ENCODE measurements at places on chromosomes 5 and 9.

- no peak for DNase-seq
Measured at GRCh38 chr9:95494416-95495371, 22.1 kb downstream of the PTCH1 start.

GRCh38 chr5:65961633-65962032 lies 35.3 kb downstream of the ERBIN start:
- DNase-seq = no peak

GRCh38 chr9:90446200-90446948 lies 196.2 kb downstream of the DIRAS2 start:
- no peak for DNase-seq

DNA sequence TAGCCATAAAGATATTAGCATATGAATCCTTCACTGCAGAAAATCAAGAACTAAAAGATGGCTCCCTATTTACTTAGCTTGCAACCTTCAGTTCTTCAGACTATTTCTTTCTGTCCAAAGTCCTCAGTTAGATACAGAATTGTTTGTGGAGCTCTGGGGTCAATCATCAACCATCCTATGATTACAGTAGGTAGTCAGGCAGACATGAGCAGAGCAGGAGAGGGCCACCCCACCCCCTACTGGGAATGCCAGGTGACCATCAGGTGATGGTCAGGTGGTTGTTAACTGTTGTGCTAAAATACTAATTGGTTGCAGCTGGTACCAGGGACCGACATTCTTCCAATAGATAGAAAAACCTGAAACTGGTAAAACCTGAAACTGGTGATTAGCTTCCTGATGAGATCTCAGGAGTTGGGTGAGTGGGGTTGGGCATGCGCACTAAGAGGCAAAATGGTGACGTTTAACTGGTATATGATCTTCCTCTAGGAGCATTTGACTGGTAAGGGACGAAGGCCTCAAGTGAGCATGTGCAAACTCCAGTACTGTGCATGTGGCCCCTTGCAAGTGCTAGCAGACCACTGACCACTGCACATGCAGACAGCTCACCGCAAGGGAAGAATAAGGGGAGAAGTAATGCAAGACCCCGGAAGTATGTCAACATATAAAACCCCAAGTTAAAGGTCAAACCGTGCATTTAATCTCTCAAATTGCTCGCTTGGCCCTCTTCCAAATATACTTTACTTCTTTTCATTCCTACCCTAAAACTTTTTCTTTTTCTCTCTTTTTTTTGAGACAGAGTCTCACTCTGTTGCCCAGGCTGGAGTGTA lies 13.6 kb downstream of the C9orf57 start:
- DNase-seq = no peak

DNA sequence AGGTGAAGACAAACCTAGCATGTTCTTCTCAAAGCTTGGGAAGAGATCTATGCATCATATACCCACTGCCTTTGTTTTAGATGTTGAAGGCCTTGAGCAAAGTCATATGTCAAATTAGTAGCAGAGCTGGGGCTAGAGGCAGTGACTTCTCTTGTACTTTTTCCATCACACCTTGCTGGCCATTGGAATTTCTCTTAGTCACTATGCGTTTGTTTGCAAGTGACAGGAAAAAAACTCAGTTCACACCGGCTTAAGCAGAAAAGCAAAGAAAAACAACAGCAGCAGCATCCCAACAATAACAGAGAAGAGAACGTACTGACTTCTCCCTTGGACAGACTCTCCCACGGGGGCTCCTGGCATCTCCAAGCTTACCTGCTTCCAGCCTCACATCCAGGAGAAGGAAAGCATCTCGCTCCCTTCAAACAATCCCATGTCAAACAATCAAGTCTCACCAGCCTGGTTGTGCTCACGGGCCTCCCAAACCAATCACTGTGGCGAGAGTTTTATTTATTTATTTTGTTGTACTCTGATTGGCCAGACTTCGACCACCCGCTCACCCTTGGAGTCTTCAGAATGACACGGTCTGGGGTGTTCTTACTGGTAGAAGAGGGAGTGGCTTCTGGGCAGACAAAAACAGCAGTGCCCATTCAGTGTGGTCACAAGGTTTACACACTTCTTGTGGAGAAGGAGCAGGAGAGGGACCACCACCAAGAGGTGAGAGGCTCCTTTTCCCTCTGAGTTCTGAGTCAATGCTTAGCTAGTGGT lies 83.8 kb upstream of the STC2 start:
- DNase-seq = no peak

- DNase-seq = no peak
Measured at GRCh38 chr9:93117924-93118862, 15.9 kb downstream of the NINJ1 start.

DNA sequence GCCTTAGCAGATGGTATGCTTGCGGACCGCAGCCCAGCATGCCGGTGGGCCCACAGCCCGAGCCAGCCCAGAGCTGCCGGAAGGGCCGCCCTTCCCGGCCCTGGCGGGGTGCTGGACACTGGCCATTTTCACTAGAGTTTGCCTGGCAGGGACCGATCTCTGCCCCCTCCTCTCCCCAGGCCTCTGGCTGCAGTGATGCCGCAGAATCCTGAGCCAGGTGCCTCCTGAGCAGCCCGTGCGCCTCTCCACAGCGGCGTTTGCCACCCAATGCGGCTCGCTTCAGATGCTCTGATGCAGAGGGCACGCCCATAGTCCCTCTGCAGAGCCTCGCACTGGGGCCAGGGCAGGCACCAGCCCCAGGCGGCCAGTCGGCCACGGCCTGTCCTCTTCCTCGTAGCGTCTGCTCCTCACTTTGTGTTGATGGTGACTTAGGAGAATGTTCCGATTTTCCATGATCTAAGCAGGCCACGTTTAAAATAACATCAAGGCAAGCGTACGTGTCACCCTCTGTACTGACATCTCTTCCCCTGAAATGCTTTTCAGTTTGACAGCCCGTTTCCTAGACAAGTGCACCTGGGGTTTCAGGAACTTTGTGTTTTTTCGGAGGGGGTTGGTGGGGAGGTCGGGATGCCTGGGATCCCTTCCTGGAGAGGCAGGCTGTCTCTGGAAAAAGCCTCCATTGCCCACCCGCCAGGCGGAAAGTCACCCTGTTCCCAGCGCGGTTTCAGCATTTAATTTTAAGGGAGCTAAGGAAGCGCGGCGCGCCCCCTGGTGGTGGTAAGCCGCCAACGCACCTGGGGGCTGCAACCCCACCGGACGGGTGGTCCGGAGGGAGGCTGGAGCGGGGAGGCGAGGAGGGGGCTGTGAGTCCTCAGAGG lies 29.8 kb upstream of the HMCN2 start:
- no peak for DNase-seq

DNA sequence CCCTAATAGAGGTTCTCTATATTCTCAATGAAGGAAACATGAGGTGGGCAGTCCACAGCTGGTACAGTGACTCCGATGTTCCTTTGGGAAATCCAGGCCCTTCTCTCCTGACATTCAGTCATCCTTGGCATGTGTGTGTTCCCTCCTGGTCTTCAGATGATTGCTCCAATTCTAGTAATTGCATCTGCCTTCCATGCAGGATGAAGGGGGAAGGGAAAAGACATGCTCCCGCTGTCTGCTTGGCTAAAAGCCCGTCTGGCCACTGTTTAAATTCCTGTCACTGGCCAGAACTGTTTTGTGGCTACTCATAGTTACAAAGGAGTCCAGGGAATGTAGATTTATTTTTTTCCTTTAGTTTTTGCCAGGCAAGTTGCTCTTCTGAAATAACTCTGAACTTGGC lies 65.0 kb downstream of the MAST4 start:
- no peak for DNase-seq

DNA sequence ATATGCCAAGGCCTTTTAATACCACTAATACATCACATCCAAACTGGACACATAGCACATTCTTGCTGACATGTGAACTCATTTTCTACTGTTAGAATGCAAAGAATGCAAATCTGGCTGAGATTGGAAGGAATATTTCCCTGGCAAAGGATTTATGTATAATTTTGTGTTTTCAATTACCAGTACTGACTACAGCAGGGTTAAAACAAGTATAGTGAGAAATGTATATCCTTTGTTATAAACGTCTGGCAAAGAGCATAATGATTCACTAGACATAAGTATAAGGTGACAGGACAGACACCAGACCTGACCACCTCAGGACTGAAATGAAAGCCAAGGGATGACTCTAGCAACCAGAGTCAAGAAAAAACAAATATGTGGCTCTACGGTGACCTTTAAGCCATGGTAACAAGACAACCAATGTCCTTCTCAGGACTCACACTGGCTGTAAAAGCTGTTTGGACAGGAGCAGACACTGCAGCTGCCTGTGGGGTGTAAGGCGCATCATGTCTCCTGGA lies 95.0 kb downstream of the MRPS27 start:
- no peak for DNase-seq

- no peak for DNase-seq
Measured at GRCh38 chr9:21854119-21854518, 51.7 kb downstream of the MTAP start.

GRCh38 chr5:75366787-75367186 lies 29.8 kb downstream of the HMGCR start:
- DNase-seq = no peak

DNA sequence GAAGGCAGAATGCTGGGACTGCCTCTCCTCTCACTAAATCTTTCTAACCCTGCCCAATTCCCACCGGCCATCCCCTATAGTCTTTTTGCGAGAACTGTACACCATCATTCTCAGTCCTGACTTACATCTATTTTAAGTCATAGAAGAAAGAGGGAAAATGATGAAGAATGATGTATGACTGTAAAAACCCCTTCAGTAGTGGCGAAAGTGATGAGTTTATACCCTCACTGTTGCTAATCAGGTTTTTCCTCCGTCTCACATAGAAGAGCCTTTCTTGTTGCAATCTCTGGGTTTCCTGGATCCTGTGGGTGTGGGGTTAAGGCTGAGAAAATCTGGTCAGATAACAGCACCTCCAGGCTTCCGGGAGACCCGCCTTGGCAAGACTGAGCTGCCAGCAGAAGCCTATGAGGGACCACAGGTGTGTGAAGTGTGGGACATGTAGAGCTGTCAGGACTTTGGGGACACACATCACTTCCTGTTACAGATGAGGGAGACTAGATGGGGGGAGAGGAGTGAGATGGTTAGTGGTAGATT lies 147.1 kb upstream of the SLC12A2 start:
- no peak for DNase-seq

GRCh38 chr5:6715271-6715670 lies 2.0 kb downstream of the TENT4A start:
- no peak for DNase-seq

- DNase-seq = no peak
Measured at GRCh38 chr5:170534177-170534576, 30.4 kb downstream of the KCNIP1 start.

- DNase-seq = no peak
Measured at GRCh38 chr5:31120642-31120948, 72.9 kb upstream of the CDH6 start.

DNA sequence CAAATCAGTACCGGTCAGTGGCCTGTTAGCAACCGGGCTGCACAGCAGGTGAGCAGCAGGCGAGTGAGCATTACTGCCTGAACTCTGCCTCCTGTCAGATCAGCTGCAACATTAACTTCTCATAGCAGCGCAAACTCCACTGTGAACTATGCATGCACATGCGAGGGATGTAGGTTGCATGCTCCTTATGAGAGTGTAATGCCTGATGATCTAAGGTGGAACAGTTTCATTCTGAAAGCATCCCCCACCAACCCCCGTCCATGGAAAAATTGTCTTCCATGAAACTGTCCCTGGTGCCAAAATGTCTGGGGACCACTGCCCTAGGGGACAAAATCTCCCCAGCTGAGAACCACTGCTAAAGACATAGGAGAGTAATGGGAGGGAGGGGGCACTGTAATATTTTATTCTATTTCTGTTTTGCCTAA lies 51.1 kb downstream of the P4HA2 start:
- no peak for DNase-seq

GRCh38 chr5:10678244-10678643 lies 82.8 kb downstream of the DAP start:
- DNase-seq = no peak

DNA sequence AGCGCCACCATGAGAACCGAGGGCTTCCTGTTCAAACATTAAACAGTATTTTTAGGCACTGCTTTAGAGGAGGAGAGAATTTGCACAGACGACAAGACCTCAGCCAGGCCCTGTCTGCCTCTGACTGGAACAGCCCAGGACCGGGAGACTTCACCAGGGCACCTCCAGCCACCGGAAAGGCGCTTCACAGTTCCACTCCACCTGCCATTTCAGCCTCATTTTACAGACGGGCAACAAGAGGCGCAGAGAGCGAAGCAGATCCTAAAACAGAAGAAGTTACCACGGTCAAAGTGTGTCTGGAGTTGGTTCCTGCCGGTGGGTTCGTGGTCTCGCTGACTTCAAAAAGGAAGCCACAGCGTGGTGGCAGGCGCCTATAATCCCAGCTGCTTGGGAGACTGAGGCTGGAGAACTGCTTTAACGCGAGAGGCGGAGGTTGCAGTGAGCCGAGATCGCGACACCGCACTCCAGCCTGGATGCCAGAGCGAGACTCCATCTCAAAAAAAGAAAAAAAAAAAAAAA lies 28.4 kb downstream of the COL23A1 start:
- no peak for DNase-seq

- no peak for DNase-seq
Measured at GRCh38 chr5:176817841-176818377, 7.5 kb downstream of the UNC5A start.

- no peak for DNase-seq
Measured at GRCh38 chr5:17801595-17801994, 167.3 kb downstream of the TAF11L14 start.

- no peak for DNase-seq
Measured at GRCh38 chr5:38789134-38789533, 56.7 kb upstream of the OSMR start.

GRCh38 chr9:134561427-134562145 lies 80.0 kb upstream of the COL5A1 start:
- DNase-seq = no peak

- no peak for DNase-seq
Measured at GRCh38 chr5:59684388-59685190, 208.9 kb downstream of the PDE4D start.

- no peak for DNase-seq
Measured at GRCh38 chr5:177608243-177609075, 8.5 kb downstream of the B4GALT7 start.

- DNase-seq = no peak
Measured at GRCh38 chr9:83430681-83431080, 107.5 kb downstream of the FRMD3 start.

DNA sequence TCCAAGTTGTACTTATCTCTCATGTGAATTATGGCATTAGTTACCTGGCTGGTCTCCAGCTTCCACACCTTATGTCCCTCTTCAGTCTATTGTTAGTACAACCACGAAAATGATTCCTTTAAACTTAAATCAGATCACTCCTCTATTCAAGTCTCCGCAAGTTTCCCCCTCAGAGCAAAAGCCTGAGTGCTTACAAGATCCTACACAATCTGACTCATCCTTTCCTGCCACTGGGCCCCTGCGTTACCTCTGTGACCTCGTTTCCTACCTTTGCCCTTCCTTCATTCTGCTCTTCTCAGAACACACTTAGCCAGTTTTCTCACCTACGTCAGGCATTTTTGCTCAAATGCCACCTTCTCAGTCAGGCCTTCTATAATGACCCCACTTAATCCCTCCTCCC lies 45.1 kb upstream of the GLIS3 start:
- DNase-seq = no peak

GRCh38 chr9:128702949-128703615 lies 779 bp downstream of the PKN3 start:
- DNase-seq = no peak

Measured in right renal cortex interstitium (tissue), 3 donors.